NCI-H446 treated with DMSO at 0.1 percent for 48 hours (cell line): ENCODE measurements at places on chromosomes 1 and 21.

GRCh38 chr1:21568809-21569385, 59.7 kb downstream of the ALPL start:
- no peak for DNase-seq

DNA sequence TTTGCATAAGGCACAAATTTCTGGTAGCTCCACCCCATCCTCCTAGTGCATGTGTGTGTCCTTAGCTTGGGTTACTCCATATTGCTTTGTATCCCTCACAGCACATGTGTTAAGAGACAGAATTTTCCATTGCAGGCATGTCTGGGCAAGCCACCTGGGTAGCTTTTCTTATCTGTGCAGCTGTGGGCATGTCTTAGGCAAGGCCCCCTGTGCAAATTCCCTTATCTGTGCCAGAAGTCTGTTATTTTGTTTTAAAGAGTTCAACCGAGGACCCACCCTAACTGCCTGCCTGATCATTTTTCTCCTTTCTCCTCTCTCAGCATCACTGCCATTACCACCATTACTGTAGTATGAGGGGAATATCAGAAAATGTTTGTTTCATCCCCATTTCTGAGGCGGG, 131.9 kb downstream of the CYYR1 start:
- no peak for DNase-seq

- DNase-seq, result no peak
Measured at GRCh38 chr1:76501586-76502219, 365.6 kb upstream of the ST6GALNAC5 start.

- DNase-seq, result no peak
Measured at GRCh38 chr1:241020851-241021697, 335.9 kb downstream of the RGS7 start.

- DNase-seq, result no peak
Measured at GRCh38 chr1:152926091-152926490, 17.7 kb downstream of the IVL start.

GRCh38 chr1:153552335-153552734, 3.3 kb upstream of the S100A3 start:
- DNase-seq, result no peak

DNA sequence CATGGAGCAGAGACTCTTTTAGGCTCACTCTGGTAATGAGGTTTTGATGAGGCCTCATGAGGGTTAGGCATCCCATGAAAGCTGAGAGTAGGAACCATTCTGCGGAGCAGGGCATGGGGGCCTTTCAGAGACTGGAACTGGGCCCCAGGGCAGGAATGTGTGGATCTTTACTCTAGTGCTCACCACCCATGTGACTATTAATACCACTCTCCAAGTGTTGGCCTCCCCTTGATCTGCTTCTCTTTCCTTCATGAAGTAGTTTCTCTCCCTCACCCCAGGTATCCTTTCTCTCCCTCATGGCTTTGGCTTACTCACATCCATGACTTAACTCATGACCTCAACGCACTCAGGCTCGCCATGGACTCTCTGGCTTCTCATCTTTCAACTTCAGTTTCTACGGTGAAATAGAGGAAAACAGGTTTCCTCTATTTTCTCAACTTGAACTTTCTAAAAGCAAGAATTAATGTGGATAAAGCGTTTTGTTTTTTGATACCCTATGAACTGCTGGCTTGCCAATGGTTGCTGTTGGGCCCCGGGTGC, 50.5 kb upstream of the GADD45A start:
- no peak for DNase-seq

DNA sequence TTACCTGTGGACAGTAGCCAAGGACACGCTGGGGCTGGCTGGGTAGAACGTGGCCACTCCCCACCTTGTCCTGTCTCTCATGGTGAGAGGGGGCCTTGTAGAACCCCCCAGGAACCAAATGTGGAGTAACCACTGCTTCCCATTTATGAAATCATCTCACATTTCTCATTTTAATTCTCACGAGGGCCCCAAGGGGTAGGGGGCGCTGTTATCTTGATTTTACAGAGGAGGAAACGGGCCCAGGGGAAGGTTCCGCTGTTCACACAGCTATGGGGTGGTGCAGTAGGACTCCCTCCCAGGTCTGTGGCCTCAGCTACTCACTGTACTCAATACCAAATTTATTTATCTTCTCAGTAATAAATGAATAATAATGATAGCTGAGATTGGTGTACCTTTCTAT, 5.5 kb downstream of the SMPDL3B start:
- no peak for DNase-seq
